Astrocyte of the spinal cord (primary cell): ENCODE measurements at places on chromosomes 1 and 21.

DNA sequence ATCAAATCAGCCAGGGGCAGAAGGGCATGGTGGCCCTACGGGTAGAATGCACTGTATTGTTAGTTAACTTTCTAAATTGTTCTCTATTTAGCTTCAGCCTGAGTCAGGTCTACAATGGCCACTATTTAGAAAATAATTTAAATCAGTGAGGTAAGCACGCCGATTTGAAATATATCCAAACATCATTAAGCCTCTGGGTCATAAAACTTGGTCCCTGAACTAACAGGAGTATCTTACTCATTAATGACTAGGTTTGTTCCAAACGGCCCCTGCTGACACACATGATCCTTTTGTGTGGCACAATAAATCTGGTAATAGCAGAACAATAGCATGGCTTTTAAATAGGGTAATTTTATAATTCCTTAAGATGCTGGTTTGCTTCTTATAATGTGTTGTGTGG lies 48.4 kb downstream of the STX6 start:
- peak; percentile 35 for DNase-seq

GRCh38 chr1:116891396-116892079 lies 18.2 kb upstream of the PTGFRN start:
- DNase-seq: no peak

DNA sequence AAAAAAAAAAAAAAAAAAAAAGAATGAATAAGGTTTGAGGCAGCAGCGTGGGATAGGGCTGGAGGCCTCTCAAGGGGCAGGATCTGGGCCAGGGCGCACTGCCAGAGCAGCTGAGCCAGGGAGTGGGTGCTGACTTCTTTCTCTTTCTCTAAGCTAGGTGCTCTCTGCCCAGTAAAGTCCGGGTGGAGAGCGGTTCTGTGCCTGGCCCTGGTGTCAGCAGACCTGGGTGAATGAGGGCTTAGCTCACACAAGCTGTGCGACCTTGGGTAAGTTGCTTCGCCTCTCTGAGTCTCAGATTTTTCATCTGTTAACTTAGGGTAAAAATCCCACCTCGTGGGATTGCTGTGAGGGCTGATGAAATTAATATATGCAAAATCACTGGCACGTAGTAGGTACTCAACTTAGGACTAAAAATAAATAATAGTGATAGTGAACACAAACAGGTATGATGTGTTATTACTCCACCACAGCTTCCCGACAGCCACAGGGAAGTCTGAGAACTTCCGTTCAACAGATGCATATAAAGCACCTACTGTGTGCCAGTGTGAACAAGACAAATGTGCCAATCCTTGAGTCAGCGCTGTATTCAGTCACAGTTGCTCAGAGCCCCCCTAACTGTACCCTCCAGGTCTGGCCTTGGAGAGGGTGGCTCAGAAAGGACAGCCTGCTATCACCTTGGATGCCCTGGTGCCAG lies 2.0 kb upstream of the FAM131C start:
- DNase-seq: peak; percentile 68

DNA sequence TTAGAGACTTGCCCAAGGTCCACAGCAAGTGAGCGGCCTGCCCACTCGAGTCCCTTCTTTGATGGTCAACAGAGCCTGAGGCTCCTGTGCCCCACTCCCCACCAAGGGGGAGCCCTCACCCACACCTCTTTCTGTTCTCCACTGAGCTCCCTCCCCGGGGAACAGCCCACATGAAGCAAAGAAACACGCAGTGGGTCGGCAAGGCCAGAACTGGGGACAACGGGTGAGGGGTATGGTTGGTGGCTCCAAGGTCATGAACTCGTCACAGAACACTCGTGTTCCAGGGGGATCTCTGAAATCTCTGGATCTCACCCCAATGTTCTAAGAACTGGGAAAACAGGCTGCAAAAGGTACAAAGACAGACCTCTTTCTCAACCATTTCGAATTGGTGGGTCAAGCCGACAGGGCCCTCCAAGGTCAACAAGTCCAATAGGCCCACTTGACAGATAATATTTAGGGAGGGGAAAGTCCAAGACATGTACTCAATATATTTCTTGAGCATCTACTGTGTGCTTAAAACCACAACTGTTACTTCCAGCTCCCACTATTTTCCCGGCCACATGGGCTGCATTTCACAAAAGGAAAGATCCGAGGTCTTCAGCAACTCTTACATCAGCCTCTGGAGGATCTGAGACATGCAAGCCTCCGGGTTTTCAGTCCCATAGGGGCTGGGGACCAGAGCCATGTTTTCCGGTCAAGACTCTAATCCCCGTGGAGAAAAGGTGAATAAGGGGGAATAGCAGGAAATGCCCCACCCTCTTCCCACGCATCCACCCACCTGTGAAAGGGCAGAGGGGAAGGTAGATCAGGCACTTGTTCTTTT lies 1.1 kb upstream of the RAP1GAP start:
- DNase-seq: no peak

GRCh38 chr1:86708920-86709319 lies 4.5 kb downstream of the SH3GLB1 start:
- DNase-seq: peak; percentile 16

- no peak for DNase-seq
Observed at GRCh38 chr1:37481289-37482003, 7.1 kb downstream of the ZC3H12A start.

GRCh38 chr1:54297596-54298283 lies 97.8 kb downstream of the MRPL37 start:
- no peak for DNase-seq

- DNase-seq: peak; percentile 60
Observed at GRCh38 chr21:36647279-36648093, 51.4 kb upstream of the SIM2 start.

DNA sequence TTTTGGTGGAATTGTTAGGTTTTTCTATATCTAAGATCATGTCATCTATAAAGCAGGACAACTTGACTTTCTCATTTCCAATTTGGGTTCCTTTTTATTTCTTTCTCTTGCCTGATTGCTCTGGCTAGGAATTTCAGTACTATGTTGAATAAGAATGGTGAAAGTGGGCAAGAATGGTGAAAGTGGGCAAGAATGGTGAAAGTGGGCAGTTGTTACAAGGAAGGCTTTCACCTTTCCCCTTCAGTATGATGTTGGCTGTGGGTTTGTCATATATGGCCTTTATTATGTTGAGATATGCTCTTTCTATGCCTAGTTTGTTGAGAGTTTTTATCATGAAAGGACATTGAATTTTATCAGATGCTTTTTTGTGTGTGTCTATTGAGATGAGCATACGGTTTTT lies 64.5 kb downstream of the XPR1 start:
- no peak for DNase-seq

GRCh38 chr1:81509594-81509993 lies 291.1 kb upstream of the ADGRL2 start:
- DNase-seq: no peak

- DNase-seq: no peak
Observed at GRCh38 chr1:51422367-51423072, 92.2 kb upstream of the TTC39A start.

DNA sequence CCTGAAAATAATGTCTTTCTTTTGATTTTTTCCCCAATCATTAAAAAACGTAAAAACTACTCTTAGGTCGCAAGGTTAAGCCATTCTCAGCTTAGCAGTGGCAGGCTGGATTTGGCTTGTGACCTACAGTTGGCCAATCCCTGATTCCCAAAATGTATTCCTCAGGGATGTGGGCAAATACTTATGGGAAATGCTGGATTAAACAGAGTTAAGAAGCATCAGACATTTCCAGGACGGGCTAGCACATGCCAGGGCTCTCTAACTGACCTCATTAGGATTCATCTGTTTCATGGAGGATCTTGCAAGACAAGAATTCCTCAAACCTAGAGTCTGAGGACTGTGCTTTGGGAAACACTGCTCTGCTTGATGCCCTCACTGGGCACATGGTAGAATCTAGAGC lies 982 bp upstream of the IL24 start:
- DNase-seq: no peak

GRCh38 chr1:27132147-27132546 lies 22.8 kb downstream of the SLC9A1 start:
- DNase-seq: no peak

DNA sequence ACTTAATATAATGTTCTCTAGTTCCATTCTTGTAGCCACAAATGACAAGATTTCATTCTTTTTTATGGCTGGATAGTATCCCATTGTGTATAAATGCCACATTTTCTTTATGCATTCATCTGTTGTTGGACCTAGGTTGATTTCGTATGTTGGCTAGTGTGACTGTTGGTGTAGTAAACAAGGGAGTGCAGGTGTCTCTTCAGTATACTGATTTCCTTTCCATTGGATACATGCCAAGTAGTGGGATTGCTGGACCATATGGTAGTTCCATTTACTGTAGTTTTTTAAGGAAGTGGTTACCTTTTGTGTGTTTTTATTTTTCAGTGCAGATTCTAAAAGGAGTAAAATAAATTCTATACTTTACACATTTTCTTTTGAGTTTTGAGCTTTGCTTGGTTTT lies 5.7 kb downstream of the PARK7 start:
- DNase-seq: no peak
